ENCODE measurements at places on chromosomes 16 and 17.

DNA sequence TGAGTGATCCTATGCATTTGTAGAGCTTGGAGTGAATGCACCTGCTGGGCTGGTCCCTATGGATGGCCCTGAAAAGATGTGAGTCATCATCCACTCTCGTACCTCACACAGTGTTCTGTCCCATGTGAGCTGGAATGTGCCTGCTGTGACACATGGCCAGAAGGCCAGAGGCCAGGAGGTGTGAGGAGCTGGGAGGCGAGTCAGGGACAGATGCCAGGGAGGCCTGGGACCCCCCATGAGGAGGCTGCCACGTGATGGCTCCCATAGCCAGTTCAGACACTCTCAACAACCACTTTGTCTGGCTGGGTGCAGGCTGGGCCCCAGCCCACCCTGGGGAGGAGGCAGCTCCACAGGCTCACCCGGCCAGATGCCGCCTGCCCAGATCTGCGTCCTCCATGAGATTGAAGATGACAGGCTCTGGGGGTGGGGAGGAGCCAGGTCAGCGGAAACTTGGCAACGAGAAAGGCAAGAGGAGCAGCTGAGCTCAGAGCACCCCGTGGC, 168.8 kb downstream of the C16orf78 start:
- peak; percentile 68 for DNase-seq

DNA sequence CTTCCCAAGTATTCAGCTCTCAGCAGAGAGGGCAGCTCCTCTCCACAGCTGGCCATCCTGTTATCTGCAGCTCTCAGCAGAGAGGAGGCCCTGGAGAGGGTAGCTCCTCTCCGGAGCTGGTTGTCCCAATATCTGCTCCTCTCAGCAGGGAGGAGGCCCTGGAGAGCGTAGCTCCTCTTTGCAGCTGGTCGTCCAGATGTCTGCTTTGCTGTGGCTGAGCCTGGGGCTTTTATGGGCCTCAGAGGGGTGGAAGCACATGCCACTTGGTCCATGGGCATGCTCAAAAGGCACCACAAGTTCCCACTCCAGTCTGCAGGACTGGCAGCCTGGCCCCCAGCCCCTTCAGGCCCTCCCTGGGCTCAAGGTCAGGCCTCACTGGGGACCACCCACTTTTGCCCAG, 314.3 kb downstream of the KCNJ2 start:
- DNase-seq, result no peak

DNA sequence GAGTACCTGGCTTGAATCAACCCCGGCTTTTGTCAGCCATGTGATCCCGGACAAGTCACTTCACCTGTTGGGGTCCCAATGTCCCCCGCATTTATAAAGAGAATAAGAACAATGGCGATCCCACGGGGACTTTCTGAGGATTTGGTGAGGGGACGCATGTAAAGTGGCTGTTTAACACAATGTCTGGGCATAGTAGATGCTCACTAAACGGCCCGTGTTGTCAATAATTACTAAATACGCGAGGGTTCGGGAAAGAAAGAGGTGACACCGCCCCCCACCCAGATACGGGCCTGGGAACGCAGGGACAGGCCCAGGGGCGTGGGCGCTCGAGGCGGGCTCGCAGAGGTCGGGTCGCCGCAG, 1.8 kb downstream of the SYNGR3 start:
- no peak for DNase-seq

DNA sequence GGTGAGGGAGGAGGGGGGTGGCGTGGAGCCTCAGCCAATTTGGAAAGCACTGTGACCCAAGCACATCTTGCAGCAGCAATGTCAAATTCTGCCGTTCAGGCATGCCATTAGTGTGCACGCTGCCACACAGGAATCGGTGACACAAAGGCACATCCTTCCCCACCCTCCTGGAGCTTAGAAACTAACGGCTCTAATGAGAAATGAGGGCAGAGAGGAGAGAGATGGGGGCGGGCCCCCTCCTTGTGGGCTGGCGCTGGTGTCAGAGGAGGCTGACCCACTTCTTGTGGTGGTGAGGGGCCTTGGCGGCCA, 94.8 kb downstream of the RTN4RL1 start:
- DNase-seq, result no peak

DNA sequence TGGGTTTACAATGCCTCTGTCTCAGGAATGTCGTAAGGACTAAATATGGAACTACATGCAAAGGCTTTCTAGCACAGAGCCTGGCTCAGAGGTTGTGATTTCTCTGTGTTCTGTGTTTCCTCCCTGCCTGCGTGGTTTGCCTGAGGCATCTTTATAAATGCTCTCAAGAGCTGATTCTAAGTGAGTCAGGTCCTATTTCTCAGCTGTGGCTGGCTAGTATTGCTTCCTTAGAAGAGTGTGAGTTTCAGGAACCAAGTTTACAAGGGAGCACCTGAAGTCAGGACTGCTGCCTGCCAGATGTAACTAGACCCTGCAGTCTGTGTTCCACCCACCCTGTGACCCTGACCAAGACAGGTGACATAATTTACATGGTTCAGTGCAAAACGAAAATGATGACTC, 8.0 kb upstream of the CCL1 start:
- no peak for DNase-seq

DNA sequence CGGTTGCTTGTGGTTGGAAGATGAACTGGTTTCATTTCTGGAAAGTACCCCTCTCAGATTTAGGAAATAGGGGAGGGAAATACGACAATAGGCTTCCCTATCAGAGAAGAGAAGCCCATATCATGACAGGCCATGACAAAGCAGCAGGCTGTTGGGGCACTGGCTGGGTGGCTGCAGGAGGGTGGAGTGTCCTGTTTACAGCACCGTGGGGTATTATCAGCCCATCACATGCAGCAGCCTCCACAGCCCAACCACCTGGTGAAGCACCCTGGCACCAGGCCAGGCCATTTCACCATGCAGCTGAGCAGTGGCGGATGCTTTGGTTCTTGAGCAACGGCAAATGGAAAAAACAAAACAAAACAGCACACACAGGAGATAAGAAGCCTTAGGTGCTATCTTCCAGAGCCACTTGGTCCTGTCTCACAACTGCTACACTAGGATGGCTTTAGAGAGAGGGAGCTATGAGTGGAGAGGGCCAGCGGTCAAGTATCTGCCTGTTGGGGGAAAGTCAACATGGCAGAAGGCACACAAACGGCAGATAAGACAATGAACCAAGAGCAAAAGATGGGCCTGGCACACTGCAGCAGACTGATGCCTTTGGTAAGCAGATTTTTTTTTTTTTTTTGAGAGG, 24.2 kb downstream of the FAM117A start:
- DNase-seq, result peak; percentile 64

DNA sequence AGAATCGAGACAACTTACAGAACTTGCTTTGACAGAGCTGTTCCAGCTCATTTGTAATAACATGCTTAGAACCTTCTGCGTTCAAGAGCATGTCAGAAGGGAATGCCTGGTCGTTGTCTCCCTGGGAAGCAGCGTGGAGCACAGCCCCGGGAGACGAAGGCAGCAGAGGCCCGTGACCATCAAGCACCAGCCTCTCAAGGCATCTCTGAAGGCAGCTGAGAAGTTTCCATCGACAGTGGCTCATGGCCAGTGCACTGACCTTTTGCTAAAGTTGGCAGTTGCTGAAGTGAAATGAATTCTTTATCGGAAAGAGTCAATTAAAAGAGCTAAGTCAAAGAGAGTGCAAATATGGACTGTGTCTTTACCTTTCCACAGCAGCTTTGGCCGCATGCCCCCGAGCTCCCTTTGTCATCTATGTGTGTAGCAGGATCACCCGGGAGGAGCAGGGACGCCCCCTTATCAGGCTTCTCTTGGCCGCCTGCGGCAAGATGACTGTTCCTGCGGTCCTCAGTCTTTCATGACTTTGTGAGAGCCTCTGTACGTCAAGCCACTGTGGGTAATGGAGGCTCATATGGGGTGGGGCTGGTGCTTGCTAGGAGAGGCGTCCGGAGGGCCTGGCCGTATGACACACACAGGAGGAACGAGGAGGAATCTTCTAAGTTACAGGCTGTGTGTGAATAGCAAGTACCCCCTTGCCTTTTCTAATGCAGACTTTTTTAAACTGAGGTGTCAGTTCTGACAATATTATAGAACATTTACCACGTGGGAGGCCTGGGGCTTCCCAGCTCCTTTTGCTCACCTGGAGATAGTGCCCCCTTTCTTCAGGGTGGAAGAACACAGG, 54.2 kb downstream of the LDHD start:
- DNase-seq, result no peak

All from NCI-H82 (cell line).